Inflammatory macrophage (primary cell): ENCODE measurements at places on chromosomes 3 and 15.

DNA sequence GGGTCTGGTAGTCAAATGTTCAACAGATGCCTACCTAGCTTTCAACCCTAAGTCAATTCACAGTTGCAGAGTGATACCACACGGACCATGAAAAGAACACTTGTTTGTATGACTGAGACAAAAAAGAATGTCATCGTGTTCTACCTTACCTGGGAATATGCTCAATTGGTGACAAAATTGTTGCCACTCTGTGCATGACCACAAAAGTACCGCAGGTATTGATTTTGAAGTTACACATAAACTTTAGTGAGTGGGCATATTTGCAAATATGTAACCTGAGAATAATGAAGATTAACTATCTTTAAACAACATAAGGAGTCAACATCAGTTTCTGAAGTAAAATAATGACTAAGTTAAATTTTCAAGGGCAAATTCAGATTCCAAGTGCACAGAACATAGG is 53.4 kb upstream of the SNRPN start:
- DNase-seq = no peak

- no peak for DNase-seq
These were observed 32.1 kb upstream of the RFTN1 start for GRCh38 chr3:16545413-16546185.

GRCh38 chr3:57199895-57200297 is at the start of gene HESX1:
TSS of gene HESX1 (minus strand) at chr3:57199978. CDS start at chr3:57199918, 60 bp downstream.
- DNase-seq = no peak

DNA sequence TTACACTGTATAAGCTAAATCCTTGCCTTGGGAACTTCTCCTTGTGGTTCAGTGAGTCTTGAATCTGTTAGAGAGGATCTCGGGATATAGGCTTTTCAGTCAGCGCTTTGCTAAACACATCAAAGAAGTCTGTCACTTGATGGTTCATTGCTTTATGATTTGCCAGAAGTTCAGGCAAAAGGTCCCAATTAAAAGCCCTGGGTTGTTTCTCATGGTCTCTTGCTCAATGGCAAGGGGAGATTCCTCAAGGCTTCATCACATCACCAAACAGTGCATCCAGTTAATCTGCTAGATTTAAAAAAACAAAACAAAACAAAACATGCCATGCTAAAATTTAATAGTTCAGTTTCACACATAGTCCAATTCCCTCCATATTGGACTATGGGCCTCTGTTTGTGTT is 114.8 kb downstream of the FILIP1L start:
- no peak for DNase-seq

- no peak for DNase-seq
These were observed 450.1 kb upstream of the TBL1XR1 start for GRCh38 chr3:177647341-177647740.

GRCh38 chr3:176514297-176514696 is 683.0 kb downstream of the TBL1XR1 start:
- no peak for DNase-seq

- DNase-seq = peak; percentile 69
These were observed 5.9 kb upstream of the NDUFAF1 start for GRCh38 chr15:41408234-41408641.

DNA sequence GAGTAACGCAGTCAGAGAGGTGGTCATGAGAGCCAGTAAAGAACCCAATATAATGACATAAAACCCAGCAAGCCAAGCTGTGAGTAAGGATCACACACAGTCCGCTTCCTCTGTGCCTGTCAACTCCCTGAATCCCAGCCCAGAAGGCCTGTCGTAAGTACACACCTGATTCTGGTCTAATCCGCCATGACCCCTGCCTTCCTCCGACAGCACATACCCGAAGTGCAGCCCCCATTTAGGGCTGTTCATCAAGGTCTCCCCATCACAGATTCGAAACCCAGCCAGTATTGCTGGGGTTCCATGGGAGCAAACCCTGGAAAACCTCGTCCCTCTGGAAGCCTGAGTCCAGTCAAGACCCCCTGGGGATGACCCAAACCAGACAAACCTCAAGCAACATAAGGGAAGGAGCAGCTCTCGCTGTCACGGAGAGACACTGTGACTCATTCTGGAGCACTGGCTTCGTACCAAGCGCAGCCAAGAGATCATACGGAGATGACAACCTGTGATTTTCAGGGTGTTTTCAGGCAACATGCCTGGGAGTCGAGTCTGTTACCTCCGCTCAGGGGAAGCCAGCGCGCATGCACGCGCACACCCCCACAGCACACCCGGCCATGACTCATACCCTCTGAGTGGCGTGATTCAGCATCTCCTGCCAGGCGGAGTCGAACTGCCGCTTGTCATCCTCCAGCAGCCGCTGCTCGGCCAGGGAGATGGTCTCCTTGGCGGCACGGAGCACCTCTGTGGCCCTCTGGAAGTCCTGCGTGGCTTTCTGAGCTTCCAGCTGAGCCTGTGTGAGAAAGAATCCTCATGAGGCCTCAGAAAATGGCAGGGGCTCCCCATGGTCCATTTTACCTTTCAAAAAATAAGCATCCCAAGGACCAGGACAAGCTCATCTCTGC is 63.0 kb downstream of the SH3BP5 start:
- peak; percentile 93 for DNase-seq

DNA sequence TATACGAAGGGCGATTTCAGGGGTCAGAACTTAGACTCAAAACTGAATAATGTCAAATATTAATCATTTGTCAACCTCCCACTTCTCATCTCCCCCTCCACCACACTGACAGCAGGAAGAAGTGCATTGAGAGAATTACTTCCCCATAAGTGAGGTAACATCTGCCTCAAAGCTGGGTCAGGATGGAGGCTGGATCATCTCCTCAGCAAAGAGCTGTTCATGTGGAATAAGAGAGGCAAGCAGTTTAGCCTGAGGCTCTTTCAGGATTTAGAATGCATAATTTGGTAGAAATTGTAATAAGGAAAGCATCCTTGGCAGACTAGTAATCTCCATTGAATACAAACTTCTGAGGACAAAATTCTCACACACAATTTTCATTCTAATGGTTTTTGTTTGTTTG is 512.1 kb downstream of the ROBO1 start:
- no peak for DNase-seq

DNA sequence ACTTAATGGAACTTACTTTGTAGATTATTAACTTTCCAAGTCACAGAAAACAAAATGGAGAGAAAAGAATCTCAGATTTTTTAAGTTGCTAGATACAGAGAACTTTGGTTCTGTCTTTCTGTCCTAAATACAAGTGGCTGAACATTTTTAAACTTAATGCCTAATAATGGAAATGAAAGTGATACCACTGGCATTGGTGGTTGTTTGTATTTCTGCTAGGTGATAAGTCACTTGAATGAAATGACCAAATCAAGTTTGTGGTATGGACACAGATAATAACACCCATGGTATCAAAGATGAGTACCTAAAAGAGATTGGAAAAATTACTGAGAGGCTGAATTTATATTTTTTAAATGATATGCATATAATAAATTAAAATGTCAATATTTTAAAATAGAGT is 502.1 kb downstream of the CNTN6 start:
- no peak for DNase-seq

- no peak for DNase-seq
These were observed 165.1 kb upstream of the COL8A1 start for GRCh38 chr3:99473321-99473751.

GRCh38 chr3:46690798-46691197 is 2.7 kb downstream of the ALS2CL start:
- no peak for DNase-seq

- peak; percentile 71 for DNase-seq
These were observed 38.7 kb downstream of the ANP32A start for GRCh38 chr15:68781766-68782588.

- peak; percentile 68 for DNase-seq
These were observed 70.3 kb upstream of the PPP2R3A start for GRCh38 chr3:135895106-135895733.

- no peak for DNase-seq
These were observed 37.3 kb downstream of the SLCO2A1 start for GRCh38 chr3:133992381-133992780.

- peak; percentile 81 for DNase-seq
These were observed 39.7 kb downstream of the SPATA12 start for GRCh38 chr3:57100046-57100695.

GRCh38 chr3:60176614-60177013 is 1074.6 kb downstream of the FHIT start:
- DNase-seq = no peak

GRCh38 chr15:40680151-40680550 is 14.8 kb upstream of the RAD51 start:
- DNase-seq = no peak

GRCh38 chr3:124787476-124788195 is 57.4 kb downstream of the UMPS start:
- no peak for DNase-seq

DNA sequence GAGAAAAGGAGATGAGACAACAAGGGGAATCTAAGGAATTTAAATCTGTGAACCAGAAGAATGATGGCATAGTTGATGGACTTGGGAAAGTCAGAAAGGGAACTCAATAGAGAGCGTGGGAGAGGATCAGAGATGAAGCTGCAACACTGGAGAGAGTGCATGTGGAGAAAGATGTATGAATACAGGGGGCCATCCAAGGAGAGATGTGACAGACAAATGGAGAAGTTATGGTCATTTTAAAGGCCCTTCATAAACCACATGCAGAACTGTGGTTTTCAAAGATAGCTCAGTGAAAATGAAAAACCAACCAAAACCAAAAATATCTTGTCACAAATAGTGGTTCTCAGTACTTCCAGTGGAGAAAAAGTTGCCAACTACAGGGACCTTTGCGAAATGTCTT is 265.2 kb downstream of the SUCLG2 start:
- no peak for DNase-seq

DNA sequence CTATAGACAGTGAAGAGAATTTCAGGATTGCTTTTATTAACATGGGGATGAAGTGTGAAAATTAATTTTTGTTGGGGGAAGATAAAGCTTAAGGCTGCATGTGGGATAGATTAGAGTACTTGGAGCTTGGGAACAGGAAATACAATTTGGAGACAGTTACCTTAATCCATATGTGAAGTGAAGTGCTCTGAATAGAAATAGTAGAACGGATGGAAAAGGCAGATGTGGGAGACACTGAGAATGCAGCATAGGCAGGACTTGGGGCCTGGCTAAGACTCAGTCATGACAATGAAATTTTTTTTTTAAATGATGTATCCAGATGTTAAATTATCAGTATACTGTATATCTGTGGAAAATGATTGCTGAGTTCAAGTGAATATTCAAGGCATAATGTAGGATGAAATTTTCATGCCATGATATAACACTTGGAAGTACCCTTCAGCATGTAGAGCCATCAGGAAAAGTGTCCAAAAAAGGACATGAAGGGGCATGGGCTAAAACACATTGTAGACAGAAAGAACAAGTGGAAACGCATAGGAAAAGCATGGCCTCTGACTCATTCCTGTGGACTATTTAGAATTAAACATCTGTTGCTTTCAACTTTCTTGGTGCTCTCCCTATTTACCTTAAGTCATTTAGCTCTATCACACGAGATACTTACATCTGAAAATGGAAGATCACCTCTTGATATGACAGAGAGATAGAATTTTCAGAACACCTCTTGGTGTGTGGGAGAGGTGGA is 134.8 kb downstream of the RBMS3 start:
- no peak for DNase-seq

- DNase-seq = no peak
These were observed 64.3 kb downstream of the OXSM start for GRCh38 chr3:25854214-25854613.

GRCh38 chr15:37125143-37125542 is 24.8 kb upstream of the MEIS2 start:
- DNase-seq = no peak

GRCh38 chr3:76034649-76035048 is 249.3 kb upstream of the ZNF717 start:
- DNase-seq = no peak

DNA sequence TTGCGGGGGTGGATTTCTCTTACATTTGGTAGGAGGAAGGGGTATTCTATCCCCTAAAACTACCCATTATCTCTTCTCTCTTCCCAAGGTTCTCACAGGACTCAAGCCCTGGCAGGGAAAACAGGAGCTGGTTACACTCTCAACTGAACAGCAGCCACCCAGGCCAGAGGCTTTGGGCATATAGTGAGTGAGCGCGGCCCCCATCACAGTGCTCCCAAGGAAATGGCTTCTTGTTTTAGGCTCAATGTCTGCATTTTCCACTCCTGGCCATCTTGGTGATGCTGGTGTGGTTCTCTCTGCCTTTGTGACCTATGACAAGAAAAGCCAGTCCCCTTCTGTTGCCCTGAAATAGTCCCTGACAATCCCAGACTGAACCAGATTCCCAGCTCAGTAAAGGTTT is 50.1 kb downstream of the WDR76 start:
- DNase-seq = no peak

DNA sequence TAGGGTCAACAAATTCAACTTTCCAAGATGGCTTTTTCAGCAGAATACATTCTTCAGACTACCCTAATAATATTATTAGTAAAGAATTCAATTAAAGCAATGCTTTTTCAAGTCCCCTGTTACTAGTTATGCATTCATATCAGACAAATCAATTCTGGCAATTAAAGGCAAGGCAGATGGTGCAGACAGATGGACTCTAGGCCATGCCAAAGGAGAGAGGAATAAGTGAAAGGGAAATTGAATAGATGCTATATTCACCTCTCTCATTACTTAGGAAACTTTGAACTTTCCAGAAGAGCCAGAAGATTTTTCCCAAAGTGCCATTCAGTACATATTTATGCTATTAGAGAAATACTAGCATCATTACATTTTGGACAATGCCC is 487.7 kb upstream of the RASGRP1 start:
- no peak for DNase-seq
